Fibroblast of the aortic adventitia (primary cell): ENCODE measurements at places on chromosomes 1 and 21.
A peak's percentile ranks its signal among the peaks of the same experiment; 100 is the strongest.

DNA sequence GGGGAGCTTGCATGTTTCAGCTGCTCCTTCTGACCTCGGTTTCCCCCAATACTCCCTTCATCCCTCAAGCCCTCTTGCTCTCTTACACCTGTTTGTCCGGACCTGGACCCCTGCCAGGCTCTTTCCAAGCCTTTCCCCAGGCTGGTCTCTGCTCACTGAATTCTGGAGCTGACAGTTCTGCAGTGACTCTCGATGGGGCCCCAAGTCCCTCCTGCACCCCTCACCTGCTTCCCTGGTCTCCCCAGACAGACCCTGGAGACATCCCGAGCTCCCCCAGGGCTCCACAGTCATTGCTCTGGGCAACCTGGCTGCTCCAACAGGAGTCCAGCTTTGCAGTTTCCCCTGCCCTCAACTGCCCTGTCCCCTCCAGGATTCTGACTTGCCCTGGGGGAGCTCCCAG, 198.6 kb downstream of the GRIK3 start:
- no peak for DNase-seq

GRCh38 chr1:166978821-166979220, 3.5 kb upstream of the ILDR2 start:
- DNase-seq, result no peak

DNA sequence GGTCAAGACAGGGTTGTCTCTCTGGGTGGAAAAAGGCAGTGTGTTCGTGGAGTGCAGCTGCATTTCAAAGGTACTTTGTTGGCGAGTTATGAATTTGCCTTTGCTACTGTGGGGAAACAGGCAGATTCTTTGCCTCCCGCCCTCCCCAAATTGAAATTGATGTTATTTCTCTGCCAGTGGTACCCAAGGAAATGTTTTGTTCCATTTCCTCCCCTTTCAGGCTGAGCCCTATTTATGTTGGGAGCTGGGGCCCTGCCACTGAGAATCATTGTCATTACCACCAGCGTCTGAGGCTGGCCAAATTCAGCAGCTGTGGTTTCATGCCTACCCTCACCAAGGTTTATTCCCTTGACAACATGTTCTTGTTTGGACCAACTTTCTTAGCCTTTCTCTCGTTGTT, 48.5 kb upstream of the OLIG2 start:
- DNase-seq, result no peak

GRCh38 chr1:226607268-226607660, 58.7 kb downstream of the STUM start:
- no peak for DNase-seq

- no peak for DNase-seq
Measured at GRCh38 chr1:216896146-216896545, 172.9 kb upstream of the ESRRG start.

GRCh38 chr1:3463891-3464648, 9.6 kb downstream of the ARHGEF16 start:
- no peak for DNase-seq

DNA sequence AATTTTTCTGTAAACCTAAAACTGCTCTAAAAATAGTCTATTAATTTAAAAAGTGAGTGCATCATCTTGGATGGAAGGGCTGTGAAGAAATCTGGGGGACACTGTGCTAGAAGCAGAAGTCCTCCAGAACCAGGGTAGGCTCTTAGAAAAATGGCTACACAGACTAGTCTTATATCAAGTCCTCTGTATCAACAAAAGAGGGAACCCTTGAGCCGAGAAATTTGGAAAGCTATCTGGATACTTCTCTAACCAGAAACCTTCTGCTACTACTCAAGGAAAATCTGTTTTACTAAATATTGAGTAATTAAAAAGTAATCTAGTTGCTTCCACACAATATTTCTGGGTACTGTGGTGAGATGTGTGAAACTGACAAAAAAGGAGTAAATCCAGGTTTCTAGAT, 92.1 kb downstream of the WDR3 start:
- peak; percentile 2 for DNase-seq

GRCh38 chr1:226806988-226807387, 63.4 kb upstream of the PSEN2 start:
- DNase-seq, result no peak

- peak; percentile 13 for DNase-seq
Measured at GRCh38 chr1:244963231-244963826, 99.0 kb upstream of the HNRNPU start.

- DNase-seq, result no peak
Measured at GRCh38 chr1:198297281-198297680, 140.5 kb downstream of the NEK7 start.

DNA sequence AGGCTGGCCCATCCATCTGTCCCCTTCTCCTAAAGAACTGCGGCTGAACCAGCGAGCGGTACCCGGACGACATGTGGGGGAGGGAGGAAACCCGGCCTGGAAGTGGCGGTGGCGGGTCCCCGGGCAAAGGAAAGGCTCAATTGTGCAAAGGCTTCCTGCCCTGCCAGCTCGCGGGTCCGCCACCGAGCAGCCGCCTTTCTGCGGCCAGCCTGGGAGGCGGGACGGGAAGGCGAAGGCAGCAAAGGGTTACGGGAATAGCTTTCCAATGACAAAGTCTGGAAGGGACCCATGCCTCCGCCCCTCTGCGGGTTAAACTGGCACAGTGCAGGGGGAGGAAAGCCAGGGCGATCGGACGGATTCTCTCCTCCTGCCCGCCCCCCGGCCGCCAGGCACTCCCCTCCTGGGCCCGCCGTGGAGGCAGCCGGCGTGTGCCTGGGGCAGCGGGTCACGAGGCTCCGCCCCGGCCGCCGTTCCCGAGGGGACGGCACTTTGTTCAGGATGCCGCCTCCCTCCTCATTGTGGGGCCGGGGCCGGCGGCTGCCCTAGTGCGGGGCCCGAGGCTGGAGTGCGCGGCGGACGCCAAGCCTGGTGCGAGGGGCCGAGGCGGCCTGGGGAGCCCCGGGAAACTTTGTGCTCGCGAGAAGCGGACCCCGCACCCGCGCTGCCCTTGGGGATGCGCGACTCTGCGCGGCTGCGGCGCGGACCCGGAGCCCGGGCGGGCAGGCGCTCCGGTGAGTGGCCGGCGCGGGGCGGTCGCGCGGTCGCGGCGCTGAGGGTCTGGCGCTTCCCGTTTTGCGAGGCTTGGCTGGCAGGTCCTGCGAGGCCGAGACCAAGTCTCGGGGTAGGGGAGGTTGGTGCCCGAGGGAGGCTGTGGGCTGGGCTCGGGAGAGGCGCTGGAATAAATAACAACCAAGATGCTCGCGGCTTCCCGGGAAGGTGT, at the start of gene NAV1:
Gene NAV1 (plus strand): TSS at position 516 of the 940 bp plus-strand sequence. CDS start 83,758 bp downstream, outside the sequence.
- peak; percentile 85 for DNase-seq

GRCh38 chr1:62271948-62272728, 47.1 kb downstream of the KANK4 start:
- DNase-seq, result no peak

DNA sequence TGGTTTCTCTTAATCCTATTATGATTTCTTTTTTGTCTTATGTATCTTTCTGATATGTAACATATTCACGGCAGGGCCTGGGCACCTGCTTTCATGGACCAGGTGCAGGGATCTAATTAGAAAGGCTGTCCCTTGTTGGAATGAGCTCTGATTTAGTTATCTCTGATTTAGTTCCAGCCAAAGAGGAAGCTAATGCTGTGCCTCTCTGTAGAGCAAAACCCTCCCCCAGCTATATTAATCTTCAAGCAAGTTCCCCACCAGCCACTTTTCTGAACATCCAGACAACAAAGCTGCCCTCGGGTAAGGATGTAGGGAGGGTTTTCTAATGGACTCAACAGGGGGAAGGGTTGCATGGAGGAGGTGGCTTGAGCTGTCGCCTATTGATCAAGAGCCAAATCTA, 6.1 kb downstream of the TSACC start:
- DNase-seq, result no peak

DNA sequence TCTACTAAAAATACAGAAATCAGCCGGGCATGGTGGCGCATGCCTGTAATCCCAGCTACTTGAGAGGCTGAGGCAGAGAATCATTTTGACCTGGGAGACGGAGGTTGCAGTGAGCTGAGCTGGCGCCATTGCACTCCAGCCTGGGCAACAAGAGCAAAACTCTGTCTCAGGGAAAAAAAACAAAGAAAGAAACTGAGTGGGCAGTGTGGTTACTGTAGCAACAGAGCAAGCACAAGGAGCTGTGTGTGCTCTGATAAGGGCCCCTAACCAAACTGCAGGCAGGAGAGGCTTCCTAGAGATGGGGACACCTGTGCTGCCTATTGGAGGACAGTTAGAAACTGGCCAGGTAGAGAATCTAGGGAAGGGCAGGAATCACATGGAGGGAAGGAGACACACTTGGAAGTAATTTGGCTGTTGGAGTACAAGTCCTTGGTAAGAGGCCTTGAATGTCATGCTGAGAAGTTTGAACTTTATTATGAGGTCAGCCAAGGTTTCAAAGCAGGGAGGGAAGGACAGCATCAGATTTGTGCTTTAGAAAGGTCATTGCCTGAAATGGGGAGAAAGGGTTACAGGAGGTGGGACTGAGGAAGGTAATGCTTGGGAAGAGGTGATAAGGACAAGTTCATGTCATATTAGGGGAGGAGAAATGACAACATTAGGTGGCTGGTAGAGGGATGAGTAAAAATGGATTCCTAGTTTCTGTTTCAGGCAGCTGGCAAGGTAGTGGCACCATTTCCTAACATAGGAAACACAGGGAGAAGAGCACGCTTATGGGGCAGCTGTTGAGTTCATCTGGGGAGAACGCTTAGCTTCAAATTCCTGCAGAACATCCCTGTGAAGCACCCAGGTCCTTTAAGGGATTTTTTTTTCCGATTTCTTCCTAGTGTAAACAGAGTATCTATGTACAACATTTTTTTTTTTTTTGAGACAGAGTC, 69.2 kb upstream of the ARTN start:
- no peak for DNase-seq
